ENCODE measurements at places on chromosomes 3 and 15.

GRCh38 chr3:16506884-16507577 is 6.5 kb downstream of the RFTN1 start:
- DNase-seq = no peak

DNA sequence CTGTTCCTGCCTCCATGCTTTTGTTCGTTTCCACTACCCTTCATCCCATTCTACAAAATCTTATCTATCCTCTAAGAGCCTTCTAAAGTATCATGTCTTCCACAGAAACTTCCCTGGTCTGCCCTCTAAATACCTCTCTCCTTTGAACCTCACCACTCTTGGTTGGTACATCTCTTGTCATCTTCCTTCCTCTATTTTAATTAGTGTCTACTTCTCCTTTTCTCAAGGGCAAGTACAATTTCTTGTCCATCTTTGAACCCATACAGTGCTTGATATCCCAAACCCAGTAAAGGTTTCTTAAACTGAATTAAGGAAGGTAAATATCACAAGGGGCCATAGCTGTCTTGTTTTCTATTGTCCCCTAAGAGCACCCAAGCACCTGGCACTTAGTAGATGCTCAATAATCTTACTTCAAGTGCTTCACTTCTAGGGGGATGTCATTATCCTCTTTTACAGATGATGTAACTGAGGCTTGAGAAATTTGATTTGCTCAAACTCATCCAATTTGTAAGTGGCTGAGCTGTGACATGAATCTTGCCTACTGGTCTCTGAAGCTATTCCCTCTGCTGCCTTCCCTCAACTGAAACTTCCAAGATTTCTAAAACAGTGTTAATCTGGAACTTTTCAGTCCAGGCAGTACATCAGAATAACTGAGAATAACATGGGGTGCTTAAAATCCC is 2.6 kb upstream of the DAPK2 start:
- DNase-seq = no peak

DNA sequence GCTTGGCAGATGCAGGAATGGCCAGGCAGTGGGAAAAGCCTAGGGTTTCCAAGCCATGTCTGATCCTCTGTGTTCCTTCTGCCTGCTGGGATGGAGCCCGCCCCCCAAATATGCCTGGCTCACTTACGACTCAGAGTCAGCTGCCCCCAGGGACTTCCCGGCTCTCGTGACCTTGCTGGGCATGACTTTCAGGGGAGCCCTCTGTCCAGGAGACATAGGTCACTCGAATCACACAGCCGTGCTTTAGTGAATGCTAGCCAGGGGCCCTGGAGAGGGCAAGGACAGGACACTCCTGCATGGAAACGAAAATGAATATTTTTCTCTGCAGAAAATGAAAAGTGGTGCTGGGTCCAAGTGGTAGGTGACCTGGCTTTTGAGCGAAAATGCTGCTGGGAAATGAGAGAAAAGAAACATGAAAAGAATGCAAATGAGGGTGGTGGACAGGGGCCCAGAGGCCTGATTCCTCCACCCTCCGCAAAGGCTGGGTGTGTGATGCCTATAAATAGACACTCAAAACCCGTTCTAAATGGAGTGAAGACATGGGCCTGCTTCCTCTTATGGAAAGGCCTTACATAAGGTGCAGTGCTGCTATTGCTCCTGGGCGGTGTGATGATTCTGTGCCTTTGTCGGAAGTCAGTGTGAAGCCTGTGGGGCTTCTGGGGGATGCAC is 107.4 kb downstream of the APBA2 start:
- DNase-seq = no peak

- DNase-seq = no peak
Observed at GRCh38 chr3:110026421-110026820, 689.1 kb upstream of the DPPA4 start.

DNA sequence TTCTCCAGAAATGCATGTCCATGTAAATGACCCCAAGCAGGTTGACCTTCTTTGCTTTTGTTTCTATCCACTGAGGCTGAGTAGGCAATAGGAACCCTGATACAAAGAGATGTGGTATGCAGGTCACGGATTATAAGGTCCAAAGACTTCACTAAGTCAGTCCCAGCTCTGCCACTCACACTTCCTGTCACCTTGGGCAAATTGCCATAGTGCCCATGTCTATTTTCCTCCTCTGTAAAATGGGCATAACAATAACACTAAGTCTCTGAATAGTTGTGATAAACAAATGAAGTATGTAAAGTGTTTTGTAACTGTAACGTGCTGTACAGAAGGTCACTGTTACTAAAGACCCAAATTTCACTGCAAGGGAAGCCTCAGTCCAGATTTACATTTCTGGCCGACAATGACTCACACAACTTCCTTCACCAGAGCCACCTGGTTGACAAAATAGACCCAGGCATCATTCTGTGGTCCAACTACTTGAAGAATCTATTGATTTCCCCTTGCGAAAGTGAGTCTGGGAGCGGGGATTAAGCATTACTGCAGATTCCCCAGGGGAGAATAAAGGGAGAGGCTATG is 175.4 kb upstream of the LPP start:
- no peak for DNase-seq

- no peak for DNase-seq
Observed at GRCh38 chr3:27279123-27279522, 90.1 kb downstream of the NEK10 start.

- no peak for DNase-seq
Observed at GRCh38 chr15:59686389-59686788, 2.7 kb downstream of the BNIP2 start.

DNA sequence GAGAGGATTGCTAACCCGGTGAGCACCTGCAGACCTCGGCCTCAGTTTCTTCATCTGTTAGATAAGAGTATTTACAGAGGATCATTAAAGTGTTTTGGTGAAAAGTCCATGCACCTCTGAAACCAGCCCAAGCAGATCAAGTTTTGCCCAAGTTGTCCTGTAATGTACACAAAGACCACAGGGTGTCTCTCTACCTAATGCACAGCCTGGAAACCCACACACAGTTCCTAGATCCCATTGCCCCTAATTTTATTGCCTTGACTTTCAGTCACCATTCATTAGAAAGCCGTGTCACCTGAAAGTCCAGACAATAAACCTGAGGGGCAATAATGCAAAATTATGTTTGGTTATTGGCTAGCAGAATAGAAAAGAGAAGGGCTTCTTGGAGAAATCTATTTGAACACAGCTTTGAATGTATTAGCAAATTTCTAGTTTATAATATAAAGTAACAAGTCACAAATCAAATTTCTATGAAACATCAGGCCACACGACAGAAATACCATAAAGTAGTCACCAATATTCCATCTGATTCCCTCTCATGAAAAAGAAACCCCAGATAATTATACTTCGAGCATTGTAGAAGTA is 161.3 kb upstream of the SLC2A2 start:
- no peak for DNase-seq

DNA sequence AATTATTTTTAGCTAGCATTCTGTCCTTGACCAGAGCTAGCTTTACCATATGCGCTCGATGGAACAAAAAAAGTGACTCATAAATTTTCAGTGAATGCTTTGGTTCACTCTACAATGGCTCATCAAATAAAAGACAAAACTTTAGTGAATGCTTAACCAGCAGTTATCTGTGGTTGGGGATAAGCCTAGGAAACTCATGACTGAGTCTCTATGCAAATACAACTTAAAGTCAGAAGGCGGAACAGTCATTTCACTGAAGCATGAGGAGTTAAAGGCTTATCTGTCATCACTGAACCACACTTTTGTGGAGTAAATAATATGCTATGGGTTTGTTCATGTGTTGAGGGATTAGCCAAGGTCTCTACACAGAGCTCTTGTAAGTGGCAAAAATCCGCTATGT is 308.4 kb downstream of the SQOR start:
- DNase-seq = no peak

DNA sequence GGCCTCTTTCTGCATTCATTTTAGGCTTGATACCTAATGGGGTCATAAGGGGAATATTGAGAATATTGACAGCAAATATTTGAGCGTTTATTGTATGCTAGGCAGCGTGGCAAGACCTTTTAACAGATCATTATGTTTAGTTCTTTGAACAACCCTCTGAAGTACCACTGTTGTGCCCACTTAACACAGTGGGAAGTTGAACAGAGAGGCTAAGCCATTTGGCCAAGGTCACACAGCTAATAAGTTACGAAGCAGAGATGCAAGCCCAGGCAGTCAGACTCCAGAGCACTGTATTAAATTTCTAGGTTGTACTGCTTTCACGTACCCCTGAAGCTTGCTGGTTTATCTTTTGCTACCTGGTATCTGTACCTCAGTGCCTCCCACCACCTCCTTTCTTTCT is 1.1 kb downstream of the RAB7A start:
- DNase-seq = no peak

DNA sequence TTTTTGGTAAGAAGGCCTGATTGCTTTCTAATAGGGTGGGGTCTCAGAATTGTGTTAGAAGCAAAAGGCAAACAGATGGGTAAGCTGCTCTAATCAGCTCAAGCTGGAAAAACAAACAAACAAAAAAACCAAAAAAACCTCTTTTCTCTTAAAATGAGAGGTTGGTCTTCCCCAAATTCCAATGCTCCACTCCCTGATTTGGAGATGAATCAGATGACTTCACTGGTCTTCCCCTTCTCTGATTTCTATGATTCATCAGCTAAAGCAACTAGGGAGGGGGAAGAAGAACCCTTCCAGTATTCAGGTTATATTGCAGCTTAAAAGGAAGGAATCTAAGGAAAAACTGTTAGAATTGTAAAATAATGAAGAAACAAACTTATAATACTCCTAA is 9.6 kb upstream of the ANXA2 start:
- no peak for DNase-seq

DNA sequence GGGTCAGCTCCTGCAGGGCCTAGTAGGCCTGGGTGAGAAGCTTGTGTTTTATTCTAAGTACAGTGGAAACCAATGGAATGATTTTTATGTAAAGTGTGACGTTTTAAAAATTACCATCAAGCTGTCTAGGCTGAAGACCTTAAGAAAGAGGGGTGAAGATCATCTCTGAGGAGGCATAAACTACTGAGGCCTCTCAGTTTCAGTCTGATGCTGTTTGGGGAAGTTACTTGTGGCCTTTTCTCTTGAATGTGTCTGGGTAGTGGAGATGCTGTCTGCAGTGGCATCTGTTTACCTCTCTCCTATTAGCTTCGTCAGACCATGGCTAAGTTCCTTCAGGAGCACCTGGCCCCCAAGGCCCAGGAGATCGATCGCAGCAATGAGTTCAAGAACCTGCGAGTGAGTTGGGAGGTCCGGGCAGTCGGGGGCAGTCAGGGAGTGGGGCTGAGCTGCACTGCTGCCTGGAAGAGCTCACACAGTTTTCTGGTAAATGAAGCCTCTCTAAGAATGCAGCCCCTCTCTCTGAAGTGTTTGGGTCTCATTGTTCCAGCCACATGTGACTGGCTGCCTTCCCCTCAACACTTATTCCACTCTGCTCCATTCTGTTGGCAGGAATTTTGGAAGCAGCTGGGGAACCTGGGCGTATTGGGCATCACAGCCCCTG is 1.9 kb downstream of the IVD start:
- DNase-seq = no peak

DNA sequence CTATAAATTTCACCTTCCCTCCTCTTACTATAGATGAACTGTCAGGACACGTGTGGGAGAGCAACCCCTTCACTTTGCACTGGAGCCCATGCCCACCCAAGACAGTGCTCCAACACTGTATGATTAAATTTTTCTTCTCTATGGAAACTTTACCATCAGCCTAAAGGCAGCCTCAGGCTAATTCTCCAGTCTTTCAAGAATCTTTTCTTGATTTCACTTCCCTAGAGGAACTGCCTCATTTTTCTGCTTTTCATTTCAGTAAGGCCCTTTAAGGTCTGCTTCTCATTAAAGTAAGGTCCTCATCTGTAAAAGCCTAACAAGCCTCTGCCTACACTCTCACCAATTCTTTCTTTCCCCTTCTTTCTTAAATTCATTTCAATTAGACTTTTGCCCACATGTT is 137.3 kb downstream of the KCNMB2 start:
- DNase-seq = no peak

DNA sequence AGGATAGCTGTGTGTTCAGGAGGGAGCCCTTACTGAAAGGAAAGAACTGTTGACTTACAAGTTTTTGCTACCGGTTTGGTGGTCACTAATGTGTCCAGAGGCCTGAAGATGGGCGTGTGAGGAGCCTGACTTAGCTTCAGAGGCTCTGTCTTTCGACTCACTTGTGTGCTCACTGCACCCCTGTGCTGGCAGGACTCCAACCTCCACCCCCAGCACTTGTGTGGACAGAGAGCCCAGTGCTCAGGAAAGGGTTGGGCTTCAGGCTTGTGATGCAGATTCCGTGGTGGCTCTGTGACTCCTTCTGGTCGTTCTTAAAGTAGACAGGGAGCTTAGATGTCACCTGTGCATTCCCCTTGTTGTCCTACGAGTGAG is 100.9 kb downstream of the PGPEP1L start:
- no peak for DNase-seq

GRCh38 chr3:41364736-41365135 is 165.4 kb downstream of the CTNNB1 start:
- no peak for DNase-seq

DNA sequence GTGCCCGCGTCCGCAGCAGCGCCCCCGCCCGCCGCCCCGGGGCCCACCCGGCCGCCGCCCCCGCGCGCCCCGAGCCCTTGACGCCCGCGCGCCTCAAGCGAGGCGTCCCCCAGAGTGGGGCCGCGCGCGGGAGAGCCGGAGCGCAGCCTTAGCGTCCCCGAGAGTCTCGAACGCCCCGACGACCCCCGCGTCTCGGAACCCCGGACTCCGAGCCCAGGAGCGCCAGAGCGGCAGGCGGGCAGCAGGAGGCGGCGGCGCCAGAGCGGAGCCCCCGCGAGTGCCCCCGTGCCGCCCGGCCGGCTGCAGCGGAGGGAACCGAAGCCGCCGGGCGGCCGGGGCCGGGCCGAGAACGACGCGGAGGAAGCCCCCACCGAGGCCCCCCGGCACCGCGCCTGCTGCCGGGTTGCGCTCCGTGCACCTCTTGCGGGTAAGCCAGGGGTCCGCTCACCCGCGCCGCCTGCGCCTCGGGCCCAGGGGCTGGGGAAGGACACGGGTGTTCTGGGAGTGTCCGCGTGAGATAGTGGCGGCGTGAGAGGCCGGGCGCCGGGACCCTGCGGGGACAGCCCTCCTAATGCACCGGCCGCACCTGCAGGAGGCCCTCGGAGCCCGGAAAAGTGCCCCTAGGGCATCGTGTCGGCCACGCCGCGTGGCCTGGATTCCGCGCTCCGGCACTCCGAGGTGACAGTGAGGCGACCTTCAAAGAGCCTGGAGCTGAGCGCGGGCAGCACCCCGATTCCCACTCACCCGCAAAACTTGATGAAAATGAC is 52.0 kb upstream of the ULK4 start:
- DNase-seq = no peak

DNA sequence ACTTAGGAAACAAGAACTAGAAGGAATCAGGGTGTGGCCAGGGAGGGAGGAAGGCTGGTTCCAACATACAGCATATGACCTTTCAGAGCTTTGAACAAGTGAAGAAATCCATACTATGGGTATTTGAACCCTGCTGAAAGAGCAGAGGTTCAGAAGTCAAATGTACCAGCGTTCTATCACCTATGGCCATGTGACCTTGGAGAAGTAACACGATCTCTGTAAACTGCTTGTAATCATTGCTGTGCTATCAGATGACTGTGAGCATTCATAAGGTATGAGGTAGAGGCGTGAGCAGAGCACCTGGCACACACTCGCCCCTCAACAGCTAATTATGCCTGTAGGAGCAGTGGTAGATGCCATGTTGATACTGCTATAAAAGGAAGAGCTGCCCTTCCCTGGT is 55.2 kb downstream of the KLHL6 start:
- DNase-seq = no peak

GRCh38 chr3:52842424-52842823 is 7.6 kb upstream of the MUSTN1 start:
- DNase-seq = no peak

- no peak for DNase-seq
Observed at GRCh38 chr15:86725628-86726027, 646.0 kb downstream of the AGBL1 start.
